ENCODE measurements at places on chromosomes 6 and 20. TPM values are rescaled to one million over a fixed set of nuclear protein-coding genes. Genes with fewer than 3 reads are reported as not detected.

MEP1A gene
- 0.09 TPM for total RNA-seq

PNLDC1 gene
- total RNA-seq, result not detected

MOXD1 gene
- 22.5 TPM for total RNA-seq

GMNN gene
- 12.7 TPM for total RNA-seq

FUT9 gene
- not detected for total RNA-seq

PRSS35 gene
- not detected for total RNA-seq

HLA-DOA gene
- 2.6 TPM for total RNA-seq

PPP1R16B gene
- total RNA-seq, result 2.8 TPM

BPIFA1 gene
- not detected for total RNA-seq

DNA sequence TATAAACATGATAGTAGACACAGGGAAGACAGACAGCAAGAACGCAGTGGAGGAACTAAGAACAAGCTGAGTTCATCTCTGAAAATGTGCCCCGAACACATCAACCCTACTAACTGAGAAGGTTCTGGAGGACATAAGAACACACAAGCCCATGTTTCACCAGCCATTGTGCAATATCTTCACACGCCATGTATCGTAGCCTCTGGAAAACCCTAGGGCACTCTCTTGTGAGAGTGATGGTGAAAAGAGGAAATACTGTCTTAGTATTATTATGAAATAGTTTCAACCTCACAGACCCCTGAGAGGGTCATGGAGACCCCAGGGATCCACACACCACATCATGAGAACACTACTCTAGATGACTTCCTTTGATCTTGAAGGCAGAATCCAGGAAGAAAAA, 26.1 kb upstream of the FOXF2 start:
- no peaks in the 10 kb centered on the region for H3K4me1 ChIP-seq
- DNase-seq, result no peak
- no peaks in the 10 kb centered on the region for H3K27me3 ChIP-seq
- H3K36me3 ChIP-seq, result no peaks in the 10 kb centered on the region
- H3K4me3 ChIP-seq, result no peak overlapping the region
- peak overlapping the region; percentile 62 for H3K27ac ChIP-seq

GRCh38 chr20:19120569-19120968, 91.9 kb upstream of the SLC24A3 start:
- no peak overlapping the region for H3K4me3 ChIP-seq
- H3K27ac ChIP-seq, result no peak overlapping the region
- H3K36me3 ChIP-seq, result no peaks in the 10 kb centered on the region
- H3K4me1 ChIP-seq, result no peaks in the 10 kb centered on the region
- H3K27me3 ChIP-seq, result no peaks in the 10 kb centered on the region
- DNase-seq, result no peak

GRCh38 chr6:21636876-21637275, 43.3 kb downstream of the SOX4 start:
- no peaks in the 10 kb centered on the region for H3K27me3 ChIP-seq
- no peak overlapping the region for H3K4me3 ChIP-seq
- H3K36me3 ChIP-seq, result no peaks in the 10 kb centered on the region
- H3K4me1 ChIP-seq, result no peaks in the 10 kb centered on the region

GRCh38 chr6:12679341-12679740, 37.2 kb upstream of the PHACTR1 start:
- DNase-seq, result no peak
- H3K36me3 ChIP-seq, result no peaks in the 10 kb centered on the region
- no peak overlapping the region for H3K4me3 ChIP-seq

DNA sequence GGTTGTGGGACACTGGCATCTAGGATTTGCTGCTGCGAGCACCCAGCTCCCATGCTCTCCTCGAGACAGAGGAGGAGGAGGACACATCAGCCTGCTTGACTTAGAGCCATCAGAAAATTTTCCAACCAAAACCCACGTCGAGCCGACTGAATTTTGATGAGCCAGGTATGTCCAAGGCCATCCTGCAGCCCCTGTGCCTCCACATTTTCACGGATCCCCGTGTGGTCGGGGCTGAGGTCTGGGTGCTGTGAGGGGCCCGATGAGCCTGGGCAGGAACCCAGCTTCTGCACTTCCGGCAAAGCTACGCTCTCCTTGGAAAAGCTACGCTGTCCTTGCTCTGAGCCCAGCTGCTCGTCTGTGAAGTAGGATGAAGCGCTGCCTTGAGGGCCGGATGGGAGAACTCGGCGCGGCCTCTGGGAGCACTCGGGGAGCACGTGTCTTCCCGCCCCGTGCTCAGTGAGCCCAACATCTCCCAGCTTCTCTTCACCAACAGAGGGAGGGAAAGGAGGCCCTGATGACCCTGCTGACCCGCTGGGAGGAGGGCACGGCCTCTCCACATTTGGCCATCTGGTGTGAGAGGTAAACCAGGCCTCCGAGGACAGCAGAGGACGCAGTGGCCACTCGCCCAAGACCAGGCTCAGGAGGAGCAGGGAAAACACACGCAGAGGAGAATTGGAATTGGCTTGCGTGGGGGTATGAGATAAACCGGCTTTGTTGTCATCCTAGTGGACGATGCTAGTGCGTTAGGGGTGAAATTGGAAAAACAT, 33.9 kb downstream of the PSMG4 start:
- DNase-seq, result no peak
- no peak overlapping the region for H3K27ac ChIP-seq
- no peak overlapping the region for H3K4me3 ChIP-seq
- H3K36me3 ChIP-seq, result no peaks in the 10 kb centered on the region
- H3K27me3 ChIP-seq, result no peaks in the 10 kb centered on the region
- peaks cover 7% of the 10 kb centered on the region for H3K4me1 ChIP-seq

DNA sequence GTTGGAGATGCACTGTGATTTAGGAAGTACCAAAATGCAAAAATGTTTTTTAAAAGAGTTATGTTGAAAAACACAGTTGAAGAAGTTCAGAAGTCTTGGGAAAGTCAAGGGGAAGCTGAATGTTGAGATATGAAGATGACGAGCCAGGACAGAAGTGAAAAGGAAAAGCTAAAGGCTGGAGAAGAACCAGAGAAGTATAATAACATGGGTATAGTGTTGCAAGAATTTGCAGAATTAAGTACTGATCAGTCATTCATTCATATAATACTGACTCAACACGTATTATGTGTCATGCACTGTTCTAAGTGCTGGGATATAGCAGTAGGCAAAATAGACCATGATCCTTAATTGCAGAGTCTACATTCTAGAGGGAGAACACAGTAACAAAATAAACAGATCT, 432.8 kb downstream of the CDC5L start:
- no peaks in the 10 kb centered on the region for H3K27me3 ChIP-seq
- no peak overlapping the region for H3K27ac ChIP-seq
- no peak overlapping the region for H3K4me3 ChIP-seq
- H3K4me1 ChIP-seq, result no peaks in the 10 kb centered on the region

GRCh38 chr20:51366155-51366886, 176.2 kb downstream of the NFATC2 start:
- DNase-seq, result no peak
- no peak overlapping the region for H3K4me3 ChIP-seq
- no peak overlapping the region for H3K27ac ChIP-seq
- H3K36me3 ChIP-seq, result no peaks in the 10 kb centered on the region
- H3K4me1 ChIP-seq, result peaks cover 2% of the 10 kb centered on the region

DNA sequence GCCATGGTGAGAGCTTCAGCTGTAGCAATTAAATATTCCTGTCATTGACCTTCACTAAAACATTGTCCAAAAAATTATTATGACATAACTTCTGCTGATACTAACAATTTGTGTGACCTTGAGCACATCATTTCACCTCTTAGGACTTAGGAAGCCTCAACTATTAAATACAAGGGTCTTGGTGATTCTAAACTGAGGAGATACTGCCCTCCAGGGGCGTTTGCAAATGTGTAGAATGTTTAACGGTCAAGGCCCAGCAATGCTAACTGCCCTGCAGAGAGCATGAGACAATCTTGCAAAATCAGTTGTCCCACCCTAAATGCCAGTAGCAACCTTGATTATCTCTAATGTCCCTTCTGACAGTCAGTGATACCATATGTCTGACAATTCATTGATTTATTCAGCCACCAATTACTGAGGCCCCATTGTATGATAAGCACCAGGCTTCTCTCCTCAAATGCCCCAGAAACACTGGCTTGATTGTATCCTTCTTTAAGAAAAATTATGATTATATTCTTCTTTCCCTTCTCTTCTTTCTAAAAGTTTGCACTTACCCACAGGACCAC, 284.1 kb upstream of the PLN start:
- H3K27me3 ChIP-seq, result no peaks in the 10 kb centered on the region
- DNase-seq, result no peak
- H3K27ac ChIP-seq, result no peak overlapping the region
- no peak overlapping the region for H3K4me3 ChIP-seq
- H3K4me1 ChIP-seq, result no peaks in the 10 kb centered on the region

GRCh38 chr6:118896339-118897136, 2.6 kb downstream of the ASF1A start:
- no peak overlapping the region for H3K4me3 ChIP-seq
- no peaks in the 10 kb centered on the region for H3K36me3 ChIP-seq

DNA sequence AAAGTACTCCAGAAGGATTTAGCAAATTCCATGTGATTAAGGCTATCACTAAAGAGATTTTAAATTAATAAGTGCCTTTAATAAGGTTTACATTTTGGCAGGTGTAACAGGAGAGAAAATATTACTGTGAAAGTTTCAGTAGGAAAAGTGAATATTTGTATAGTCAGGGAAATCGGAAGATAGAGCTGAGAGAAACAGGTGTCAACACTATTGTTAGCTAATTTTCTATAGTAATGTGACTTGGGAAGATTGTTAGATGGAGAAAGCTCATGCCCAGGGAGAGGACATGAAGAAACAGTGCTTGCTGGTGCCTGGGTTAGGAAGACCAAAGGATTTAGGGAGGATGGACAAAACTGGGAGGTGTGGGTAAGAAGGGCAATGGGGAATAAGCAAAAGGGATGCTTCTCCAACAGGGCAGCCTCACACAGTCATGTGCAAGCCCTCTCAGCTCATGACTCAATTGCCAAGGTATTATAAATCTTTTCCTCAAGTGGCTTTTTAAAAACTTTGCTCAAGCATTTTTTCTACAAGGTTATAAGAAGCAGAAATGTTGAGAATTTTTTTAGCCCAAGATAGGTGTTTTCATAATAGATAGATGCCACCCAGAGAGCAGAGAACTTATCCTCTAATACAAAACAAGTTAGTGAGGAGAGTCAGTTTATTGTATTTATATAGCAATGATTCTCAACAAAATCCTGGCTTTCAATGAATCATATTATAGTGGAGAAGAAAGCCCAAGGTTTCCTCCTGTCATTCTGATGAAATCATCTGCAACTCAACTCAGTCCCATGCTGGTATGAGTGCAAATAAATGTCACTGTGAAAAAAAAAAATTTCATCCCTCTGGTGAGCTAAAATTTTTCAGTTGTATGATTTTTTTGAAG, 325.2 kb upstream of the NT5E start:
- no peak overlapping the region for H3K4me3 ChIP-seq
- H3K4me1 ChIP-seq, result no peaks in the 10 kb centered on the region
- no peak for DNase-seq
- H3K27me3 ChIP-seq, result no peaks in the 10 kb centered on the region

- H3K36me3 ChIP-seq, result no peaks in the 10 kb centered on the region
- H3K4me3 ChIP-seq, result no peak overlapping the region
- H3K27ac ChIP-seq, result no peak overlapping the region
- no peaks in the 10 kb centered on the region for H3K27me3 ChIP-seq
- H3K4me1 ChIP-seq, result no peaks in the 10 kb centered on the region
Observed at GRCh38 chr20:37042986-37043972, 52.5 kb downstream of the RBL1 start.

DNA sequence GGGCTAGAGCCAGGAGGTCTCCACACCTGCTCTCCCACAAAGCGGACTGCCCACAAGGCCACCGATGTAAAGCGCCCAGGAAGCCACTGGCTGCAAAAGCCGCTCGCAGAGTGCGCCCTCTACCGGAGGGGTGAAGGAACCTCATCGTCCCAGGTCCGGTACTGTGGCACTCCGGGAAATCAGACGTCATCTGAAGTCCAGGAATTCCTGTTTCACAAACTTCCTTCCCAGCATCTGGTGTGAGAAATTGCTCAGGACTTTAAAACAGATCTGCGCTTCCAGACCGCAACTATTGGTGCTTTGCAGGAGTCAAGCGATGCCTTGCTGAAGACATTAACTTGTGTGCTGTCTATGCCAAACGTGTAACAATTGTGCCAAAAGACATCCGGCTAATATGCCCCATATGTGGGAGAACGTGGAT, 115.1 kb upstream of the ARID1B start:
- no peaks in the 10 kb centered on the region for H3K36me3 ChIP-seq
- peaks cover 16% of the 10 kb centered on the region for H3K4me1 ChIP-seq
- no peak overlapping the region for H3K4me3 ChIP-seq
- H3K27ac ChIP-seq, result no peak overlapping the region
